Omental fat pad (tissue), 4 donors: ENCODE measurements at places on chromosomes 6 and 20. TPM values are rescaled to one million over a fixed set of nuclear protein-coding genes. Genes with fewer than 3 reads are reported as not detected.

Gene BPIFB2
- not detected for total RNA-seq

- DNase-seq: no peak
Observed at GRCh38 chr6:110529355-110529754, 52.9 kb upstream of the SLC22A16 start.

- DNase-seq: no peak
Observed at GRCh38 chr6:44133981-44134711, 6.8 kb downstream of the TMEM63B start.

DNA sequence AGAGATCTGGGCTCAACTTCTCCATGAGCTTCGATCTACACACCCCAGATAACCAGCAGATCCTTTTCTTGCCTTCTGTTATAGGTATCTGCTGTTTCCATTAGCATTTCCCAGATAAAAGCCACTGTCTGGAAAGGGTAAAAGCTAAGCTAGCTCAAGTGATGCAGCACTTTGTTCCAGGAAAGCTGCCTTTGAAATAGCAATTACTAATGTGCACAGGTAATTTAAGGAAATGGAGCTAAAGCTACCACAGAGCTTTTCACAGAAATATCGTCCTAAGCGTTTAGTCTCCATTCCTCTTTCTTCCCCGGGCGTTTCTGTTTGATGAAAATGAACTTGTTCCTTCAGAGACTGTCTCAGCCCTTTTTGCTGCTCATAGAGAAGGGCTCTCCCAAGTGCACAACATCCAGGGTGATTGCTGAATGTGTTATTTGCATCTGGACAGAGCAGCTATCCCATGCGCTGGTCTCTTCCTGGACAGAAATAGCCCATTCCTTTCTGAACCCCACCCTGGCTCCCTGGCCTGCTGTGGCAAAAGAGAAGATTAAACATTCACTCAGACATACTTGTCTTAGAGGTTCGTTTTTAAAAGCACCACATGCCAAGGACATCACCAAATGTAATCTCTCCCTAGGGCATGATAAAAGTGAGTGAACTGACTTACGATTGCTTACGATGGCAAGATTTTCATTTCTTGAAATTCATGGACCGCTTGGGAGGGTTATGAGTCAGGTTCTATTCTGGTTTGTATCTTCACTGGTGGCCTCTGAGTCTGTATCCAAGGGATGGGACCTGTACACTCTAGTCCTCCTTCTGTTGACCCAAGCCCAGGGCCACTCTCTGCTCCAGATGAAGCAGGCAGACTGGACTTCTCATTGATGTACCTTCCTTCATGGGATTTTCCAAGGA, 429.1 kb upstream of the CDH4 start:
- no peak for DNase-seq
